Epithelial cell of proximal tubule (primary cell): ENCODE measurements at places on chromosomes 4 and X. TPM values are rescaled to one million over a fixed set of nuclear protein-coding genes. Genes with fewer than 3 reads are reported as not detected.
A peak's percentile ranks its signal among the peaks of the same experiment; 100 is the strongest.

DNA sequence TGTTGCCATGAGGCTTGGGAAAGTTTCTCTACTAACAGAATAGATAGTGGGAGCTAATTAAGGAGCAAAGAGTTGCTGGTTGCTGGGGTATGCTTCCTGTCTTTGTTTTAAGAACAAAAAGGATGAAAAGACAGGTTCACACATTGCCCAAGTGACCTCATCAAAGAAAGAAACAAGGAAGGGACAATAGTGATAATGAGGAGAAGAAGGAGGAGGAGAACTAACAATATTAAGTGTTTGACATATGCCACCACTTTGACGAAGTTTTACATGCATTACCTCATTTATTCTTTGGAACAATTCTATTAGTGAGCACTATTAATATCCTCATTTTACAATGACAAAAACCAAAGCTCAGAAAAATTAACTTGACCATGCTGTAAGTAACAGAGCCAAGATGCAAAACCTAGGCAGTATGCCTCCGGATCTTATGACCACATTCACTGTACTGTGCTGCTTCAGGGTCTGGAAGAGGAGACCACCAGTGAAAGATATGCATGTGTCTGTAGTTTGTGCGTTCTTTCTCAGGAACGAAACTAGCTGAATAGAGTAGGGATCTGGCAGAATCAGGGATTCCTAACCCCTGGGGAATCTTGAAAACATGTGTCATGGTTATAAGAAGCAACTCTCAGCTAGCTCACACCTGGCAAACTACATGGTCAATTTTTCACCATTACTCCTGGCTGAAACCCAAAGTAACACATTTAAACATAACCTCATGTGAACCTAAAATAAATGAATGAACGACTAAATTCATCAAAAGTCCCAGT lies 83.8 kb downstream of the MOSPD2 start:
- DNase-seq, result no peak

DNA sequence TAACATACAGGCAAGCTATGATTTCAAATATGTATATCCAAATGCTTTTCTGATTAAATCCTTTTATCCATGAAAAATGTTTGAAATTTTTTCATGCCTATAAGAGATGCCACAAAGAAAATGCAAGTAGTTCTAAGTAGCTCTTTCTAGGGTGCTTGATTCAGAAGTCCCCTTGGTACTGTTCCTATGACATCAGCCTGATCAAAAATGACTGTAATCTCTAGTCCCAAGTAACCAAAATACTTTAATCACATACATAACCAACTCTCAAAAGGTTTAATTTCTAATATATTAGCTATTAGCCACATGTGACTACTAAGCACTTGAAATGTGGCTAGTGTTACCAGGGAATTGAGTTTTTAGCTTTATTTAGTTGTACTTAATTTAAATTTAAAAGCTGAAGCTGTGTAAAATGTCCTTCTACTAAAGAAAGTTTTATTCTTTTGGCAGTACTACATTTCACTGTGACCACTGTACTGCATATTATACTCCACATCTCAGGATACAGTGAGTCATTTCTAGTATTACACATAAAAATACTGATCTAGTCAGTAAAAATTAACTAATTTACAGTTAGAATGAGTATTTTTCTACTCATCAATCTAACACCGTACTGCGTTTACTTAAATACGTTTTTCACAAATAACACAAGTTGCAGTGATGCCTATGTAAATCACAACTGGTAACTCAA lies 33.9 kb downstream of the FBXW7 start:
- no peak for DNase-seq

- no peak for DNase-seq
These were observed 459.8 kb upstream of the CTSO start for GRCh38 chr4:156413239-156414135.

DNA sequence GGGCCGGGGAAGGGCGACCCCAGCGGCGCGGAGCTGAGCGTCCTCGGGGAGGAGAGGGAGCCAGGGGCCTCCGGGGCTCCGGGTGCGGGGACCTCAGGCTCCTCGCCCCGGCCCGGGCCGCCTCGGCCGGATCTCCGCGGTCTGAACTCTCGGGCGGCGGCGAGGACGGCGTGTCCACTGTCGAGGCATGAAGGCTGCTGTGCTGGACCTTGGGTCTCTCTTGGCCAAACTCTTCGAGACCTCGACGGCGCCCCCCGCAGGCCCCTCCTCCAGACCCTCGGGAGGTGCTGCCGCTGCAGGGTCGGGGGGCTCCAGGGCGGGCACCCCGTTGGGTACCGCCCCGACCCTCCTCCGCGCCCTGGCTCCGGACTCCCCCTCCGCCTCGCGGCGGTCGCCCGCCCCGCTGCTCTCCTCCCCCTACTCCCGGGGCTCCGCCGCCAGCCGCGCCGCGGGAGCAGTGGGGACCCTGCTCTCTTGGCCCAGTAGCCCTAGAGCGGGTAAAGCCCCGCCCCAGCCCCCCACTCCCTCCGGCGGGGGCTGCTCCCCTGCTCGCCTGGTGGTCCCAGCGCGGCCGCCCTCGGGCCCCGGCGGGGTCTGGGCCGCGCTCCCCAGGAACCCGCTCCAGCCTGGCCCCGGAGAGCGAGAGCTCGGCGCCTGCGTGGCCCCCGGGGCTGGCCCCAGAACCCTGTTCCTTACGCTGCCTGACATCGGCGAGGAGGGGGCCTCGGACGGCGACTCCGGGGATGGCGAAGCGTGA lies 564 bp downstream of the FAM149A start:
- DNase-seq, result no peak

SHISA3 gene
- 3.0 and 3.6 TPM in 2 replicates for total RNA-seq

DNA sequence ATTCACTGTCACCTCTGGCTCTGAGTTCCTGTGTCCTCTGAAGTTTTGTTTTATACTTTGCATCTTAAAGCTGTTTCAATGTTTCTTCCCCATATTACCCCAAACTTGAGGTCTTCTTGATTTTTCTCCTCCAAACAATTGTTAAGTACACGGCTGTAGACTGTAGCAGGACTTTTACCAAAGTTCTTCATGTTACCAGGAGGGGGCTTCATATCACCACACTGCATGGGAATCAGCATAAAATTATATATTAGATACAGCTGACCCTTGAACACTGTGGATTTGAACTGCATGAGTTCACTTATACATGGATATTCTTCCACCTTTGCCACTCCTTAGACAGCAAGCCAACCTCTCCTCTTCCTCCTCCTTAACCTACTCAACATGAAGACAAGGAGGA lies 56.6 kb downstream of the SPATA18 start:
- DNase-seq, result no peak

- no peak for DNase-seq
These were observed 1130.9 kb upstream of the PRKX start for GRCh38 chrX:4844376-4844775.

- DNase-seq, result peak; percentile 91
These were observed 85.9 kb downstream of the REPS2 start for GRCh38 chrX:17032351-17032750.

DNA sequence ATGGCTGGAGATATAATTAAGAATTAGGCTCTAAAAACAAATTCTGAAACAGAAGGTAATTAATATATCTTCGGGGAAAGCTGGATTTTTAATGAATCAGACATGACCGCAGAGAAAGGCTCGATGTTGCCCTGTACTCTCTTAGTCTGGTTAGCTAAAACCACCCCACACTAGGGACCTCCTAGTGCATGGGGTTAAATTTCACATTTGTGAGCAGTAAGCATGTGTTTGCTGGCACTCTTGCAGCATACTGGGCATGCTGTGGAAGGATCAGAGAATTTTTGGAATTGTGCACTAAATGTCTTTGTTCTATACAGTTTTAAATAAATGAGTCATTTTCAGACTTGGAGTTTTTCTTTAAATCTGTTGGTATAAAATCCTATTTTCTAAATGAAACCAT lies 475.6 kb upstream of the FTHL17 start:
- DNase-seq, result no peak

GRCh38 chr4:17511509-17511949 lies 361 bp downstream of the QDPR start:
- no peak for DNase-seq

DMRTC1 gene
- total RNA-seq, result not detected in 2 replicates

ZCCHC18 gene
- 0.63 and 1.2 TPM in 2 replicates for total RNA-seq

AGA gene
- total RNA-seq, result 27.7 and 40.0 TPM in 2 replicates

GCNA gene
- 0.14 and 0.52 TPM in 2 replicates for total RNA-seq

GC gene
- not detected in 2 replicates for total RNA-seq
